Mesenchymal stem cell (in vitro differentiated cells and primary cell): ENCODE measurements at places on chromosomes 3 and 15.
A peak's percentile ranks its signal among the peaks of the same experiment; 100 is the strongest.

GRCh38 chr15:62469478-62469873, 304.4 kb upstream of the C2CD4B start:
- DNase-seq = peak; percentile 48

GRCh38 chr3:44326019-44326418, 12.5 kb upstream of the TCAIM start:
- DNase-seq = peak; percentile 28

DNA sequence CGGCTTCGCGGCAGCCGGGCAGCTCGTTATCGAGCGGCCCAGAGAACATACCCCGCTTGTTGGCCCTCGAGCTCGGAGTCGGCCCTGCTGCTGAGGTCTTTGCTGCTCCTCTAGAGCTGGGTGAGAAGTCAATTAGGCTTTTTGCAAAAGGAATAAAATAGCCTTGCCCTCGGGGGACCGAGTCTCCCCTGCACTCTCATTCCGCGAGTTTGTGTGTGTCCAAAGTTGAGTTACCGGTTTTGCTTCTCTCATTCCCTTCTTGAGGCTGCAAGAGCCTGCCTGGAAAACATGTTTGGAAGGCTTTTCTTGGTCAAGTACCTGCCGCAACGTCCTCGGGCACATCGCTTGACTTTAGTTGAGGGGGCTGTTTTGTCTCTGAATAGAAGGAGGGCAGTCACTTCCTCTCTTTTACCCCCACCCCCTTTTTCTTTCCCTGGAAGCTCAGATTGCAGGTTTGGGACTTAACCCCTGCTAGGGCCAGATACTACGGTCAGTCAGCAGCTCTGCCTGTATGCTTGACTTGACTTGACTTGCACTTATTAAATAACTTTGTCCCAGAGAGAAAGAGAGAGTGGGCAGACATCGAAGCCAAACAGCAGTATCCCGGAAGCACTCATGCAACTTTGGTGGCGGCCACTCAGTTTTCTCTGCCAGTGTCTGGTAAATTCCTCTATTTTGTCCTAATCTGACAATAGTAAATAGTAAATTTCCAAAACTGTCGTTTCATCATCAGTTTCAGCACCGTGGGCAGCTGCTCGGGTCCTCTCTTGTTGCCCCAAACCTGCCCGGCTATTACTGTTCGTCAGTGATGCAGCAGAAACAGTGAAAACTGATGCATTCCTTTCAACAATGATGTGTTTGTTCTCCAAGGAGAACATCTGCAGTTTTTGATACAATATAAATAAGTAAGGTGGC, 609 bp downstream of the RNF13 start:
- DNase-seq = peak; percentile 70

- no peak for DNase-seq
These were observed 3.9 kb downstream of the UNC13C start for GRCh38 chr15:53982071-53982680.

DNA sequence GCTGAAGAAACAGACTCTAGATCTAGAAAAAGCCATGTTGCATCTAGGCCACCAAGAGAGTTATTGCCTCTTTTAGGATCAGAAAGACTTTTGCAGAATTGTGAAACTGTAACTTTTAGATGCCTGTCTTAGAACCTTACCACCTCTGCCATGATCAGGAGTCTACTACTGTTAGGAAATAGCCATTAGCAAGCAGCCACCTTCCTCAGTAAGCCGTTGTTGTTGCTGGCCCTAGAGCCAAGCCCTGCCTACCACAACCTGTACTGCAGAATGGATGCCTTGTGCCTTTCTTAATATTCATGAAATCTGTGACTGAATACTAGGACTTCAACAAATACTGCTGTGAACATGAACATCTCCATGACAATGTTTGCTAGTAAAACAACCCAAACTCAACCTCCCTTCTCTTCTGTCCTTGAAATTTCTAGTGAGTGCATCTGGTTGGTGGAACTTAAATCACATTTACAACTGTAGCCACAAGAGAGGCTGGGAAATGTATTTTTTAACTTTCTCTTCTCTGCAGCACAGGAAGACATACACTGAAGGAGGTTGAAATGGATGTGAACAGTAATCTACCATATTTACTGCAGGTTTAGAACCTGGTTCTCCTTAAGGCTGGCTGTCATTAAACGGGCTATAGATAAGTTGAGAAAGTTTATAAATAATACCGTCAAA, 20.7 kb downstream of the RASA2 start:
- no peak for DNase-seq

DNA sequence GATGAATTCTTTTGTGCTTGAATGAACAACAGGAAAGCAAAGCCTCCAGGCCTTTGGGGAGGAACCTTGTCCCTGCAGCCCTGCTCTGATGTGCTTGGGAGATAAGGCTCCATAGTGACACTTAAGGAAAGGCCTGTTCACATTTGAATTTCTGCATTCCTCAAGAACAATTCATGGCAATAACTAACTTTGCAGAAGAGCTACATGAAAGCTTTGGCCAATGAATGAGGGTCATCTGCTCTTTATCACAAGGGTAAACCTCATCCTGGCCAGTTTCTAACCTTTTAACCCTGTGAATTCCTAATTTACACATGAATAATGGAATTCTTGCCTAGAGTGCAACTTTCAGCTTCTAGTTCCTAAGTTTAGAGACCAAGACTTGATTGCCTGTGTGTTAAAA, 5.6 kb downstream of the PRTG start:
- DNase-seq = peak; percentile 77

DNA sequence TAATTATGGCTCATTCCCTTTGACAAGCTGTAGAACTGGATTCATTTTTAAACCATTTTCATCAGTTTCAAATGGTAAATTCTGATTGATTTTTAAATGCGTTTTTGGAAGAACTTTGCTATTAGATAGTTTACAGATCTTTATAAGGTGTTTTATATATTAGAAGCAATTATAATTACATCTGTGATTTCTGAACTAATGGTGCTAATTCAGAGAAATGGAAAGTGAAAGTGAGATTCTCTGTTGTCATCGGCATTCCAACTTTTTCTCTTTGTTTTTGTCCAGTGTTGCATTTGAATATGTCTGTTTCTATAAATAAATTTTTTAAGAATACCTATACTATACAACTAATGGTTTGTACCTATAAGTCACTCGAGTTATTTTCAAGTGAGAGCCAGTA, 62.7 kb downstream of the PXYLP1 start:
- DNase-seq = no peak

DNA sequence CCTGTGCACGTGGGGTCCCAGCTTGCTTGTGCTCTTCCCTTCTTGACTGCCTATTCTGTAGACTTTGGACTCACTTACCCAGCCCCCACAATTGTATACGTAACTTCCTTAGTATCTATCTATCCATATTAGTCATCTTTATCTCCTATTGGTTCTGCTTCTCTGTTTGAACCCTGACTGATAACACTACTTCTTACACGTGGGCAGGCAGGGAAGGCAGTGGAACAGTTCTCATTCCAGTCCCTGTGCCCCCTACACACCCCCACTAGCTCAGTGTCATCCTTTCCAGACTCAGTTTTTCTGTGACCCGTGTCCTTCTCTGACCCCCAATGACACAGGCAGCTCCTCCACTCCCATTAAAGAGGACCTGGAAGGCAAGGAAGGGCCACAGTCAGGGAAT, 74.2 kb upstream of the FBN1 start:
- no peak for DNase-seq

DNA sequence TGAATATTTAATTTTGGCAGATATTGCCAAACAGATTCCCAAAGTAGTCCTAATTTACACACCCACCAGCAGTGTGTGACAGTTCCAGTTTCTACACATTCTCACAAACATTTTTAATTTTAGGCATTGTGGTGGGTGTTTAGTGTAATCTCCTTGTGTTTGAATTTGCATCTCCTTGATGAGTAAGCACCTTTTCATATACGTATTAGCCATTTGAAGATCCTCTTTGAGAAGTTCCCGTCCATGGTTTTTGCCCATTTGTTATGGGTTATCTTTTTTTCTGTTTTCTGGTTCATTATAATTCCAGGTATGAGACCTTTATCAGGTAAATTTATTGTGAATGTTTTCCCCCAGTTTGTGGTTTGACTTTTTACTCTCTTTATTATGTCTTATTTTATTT, 2.3 kb upstream of the TM4SF19 start:
- no peak for DNase-seq

GRCh38 chr3:99640214-99640851, 1.9 kb downstream of the COL8A1 start:
- peak; percentile 61 for DNase-seq

DNA sequence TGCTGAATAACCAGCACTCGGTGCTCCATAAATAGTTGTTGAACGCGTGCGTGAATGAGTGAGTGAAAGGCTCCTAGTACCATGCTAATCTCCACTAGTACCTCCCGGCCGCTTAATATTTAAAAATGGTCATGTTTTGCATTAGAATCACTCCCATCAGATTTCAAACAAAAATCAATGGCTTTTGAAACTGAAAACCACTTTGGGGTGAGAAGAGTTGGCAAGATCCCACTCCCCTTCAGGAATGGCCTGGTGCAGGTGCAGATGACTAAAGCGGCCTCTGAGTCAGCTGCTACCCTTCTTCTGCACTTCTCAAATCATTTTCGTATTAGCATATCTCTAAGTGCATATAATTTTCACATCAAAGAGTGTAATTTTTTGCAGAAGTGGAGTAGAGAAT, 425.3 kb upstream of the PROK2 start:
- DNase-seq = no peak

DNA sequence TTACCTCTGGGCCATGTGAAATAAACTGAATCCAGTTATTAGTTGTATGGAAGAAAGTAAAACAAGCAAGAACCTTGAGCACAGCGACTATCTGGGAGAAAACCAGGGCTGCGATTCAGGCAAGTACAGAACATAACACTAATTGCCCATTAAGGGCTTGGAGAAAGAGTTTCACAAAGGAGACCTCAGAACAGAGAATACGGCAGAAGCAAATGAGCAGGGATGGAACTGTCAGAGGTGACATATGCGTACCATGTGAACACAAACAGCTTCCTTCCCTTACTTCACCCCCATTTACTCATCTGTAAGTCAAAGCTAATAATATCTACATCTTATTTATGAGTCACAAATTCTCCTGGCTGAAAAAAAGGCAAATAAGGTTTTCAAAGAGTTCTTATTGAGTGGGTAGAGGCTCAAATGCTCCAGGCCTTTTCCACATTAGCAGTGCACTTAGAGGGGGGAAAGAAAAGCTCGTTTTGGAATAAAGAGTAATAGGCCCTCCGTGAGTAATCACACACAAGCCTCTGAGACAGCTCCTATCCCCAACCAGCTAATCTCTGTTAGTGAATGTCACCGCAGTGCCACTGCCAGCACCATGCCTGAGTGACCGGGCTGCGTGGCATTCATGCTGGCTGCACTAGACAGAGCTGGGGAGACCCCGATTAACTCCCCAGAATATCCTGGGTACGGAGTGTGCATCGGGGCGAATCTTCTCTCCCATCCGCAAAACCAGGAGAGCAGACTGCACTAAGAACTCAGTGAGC, 2.6 kb downstream of the PCSK6 start:
- no peak for DNase-seq

DNA sequence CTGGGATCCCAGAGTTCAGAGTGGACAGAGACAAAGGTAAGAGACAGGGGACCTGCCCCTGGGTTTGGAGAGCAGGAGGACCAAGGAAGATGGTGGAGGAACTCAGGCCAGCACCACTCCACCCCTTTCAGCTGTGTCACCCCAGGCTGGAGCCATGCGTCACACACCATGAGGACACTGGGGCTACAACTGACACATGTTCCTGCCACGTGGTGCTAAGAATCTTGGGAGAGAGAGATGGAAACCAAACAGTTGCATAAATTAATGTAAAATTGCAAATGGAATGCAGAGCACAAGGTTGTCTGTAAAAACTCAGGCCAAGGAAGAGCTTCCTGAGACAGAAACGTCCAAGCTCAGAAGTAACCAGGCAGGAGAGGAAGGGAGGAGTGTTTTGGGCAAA, 22.7 kb upstream of the VPS33B start:
- DNase-seq = no peak

DNA sequence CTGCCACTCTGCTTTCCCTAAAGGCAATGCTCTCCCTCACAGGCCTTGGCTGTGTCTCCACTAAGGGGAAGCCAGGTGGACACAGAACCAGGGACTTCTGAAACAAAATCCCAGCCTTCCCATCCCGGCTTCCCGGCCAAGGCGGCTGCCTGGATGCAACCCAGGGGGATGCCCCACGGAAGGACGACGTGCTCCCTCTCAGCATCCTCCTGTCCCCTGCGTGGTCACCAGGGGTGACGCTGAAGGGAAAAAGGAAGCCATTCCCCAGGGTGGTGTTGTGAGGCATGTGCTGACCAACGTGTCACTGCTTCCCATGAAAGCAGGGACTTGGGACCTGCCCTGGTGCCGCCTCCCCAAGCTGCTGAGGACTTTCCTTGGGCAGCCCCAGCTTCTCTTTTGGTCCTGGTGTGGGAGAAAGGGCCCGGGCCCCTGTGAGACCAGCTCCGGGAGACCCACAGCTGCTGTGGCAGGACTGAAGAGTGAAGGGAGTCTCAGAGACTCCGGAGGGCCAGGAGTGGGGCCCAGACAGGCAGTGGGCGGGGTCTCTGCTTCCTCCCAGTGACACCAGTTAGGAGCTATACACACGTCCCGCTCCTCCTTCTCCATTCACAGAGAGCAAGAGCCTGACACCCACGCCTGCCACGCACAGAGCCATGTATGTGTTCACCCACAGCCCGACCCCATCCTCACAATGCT, 139.2 kb downstream of the NUP210 start:
- DNase-seq = peak; percentile 5
